ENCODE measurements at places on chromosomes 16 and 17.
A peak's percentile ranks its signal among the peaks of the same experiment; 100 is the strongest.

DNA sequence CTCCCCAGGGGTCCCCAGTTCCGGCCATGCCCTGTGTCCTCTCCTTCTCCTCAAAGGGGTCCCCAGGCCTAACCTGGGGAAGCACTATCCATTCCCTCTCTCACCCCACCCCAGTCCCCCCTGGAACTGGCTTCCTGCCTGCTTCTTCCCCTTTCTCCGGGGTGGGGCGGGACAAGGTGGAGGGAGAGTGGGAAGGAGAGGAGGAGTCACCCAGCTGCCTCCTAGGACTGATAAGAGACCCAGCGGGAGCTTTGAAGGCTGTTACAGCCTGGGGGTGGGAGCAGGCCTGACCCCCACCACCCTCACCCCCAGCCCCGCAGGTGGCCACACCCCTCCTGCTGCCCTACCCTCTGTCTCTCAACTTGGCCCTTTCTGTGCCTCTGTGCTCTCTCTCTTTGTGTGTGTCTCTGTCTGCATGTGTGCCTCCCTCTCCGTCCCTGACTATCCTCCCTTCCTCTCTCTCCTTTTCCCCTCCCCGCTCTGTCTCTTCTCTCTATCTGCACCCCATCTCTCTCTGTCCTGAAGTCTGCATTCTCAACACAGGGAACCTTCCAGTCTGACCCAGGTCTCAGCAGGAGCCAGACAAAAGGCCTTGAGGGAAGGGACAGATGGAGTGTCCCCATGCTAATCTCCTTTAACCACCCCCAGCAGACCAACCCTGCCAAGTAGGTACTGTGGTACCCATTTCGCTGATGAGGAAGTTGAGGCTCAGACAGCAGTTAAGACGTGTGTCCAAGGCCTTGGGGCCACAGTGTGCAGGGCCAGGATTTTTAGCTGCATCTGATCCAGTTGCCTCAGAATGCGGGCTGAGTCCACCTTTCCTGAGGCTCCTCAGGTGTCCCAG is 66.1 kb downstream of the RAB11FIP4 start:
- no peak for DNase-seq

- DNase-seq, result no peak
Observed at GRCh38 chr17:47220531-47220999, 11.4 kb downstream of the MYL4 start.

DNA sequence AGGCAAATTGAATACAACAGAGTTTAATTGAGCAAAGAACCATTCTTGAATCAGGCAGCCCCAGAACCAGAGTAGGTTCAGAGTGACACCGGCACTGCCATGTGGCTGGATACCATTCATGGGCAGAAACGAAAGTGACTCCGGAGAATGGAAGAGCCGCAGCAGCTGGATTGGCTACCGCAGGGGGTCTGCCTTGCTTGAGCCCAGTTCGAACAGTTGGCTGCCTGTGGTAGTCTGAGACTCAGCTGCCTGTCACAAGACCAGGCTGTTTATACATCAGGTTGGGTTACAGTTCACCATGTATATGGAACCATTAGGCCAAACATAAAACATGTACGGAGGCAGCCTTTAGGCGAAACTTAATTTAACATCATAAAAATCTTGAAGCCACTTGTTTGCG is 205.2 kb upstream of the CHMP6 start:
- peak; percentile 12 for DNase-seq

DNA sequence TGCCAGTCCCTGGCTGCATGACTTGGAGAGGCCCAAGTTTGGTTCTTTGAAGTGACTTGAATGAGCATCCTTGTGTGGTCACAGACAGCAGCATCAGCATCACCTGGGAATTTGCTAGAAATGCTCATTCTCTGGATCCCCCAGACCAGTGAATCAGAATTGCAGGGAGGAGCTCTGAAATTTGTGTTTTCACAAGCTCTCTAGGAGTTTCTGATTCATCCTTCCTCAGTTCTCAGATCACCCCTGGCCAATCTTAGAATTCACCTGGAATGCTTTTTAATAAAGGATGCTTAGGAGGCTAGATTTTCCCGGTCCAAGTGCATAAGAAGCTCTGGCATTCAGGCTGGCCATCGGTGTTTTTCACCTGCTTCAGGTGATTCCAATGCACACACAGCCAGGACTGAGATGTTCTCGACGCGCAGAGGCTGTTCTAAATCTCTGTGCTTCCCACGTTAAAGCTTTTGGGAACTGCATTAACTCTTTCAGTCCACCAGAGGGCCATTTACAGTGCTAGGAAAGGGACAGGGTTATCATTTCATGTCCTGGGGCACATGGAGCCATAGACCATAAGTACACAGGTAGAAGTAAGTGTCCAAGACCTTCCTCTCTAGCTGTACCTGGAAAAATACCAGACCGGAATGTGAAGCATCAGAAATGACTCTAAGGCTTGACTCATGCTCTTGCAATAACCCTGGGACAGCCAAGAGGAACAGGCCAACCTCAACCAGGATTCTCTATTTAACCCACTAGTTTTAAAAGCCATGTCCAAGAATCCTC is 85.7 kb upstream of the XYLT1 start:
- DNase-seq, result no peak

DNA sequence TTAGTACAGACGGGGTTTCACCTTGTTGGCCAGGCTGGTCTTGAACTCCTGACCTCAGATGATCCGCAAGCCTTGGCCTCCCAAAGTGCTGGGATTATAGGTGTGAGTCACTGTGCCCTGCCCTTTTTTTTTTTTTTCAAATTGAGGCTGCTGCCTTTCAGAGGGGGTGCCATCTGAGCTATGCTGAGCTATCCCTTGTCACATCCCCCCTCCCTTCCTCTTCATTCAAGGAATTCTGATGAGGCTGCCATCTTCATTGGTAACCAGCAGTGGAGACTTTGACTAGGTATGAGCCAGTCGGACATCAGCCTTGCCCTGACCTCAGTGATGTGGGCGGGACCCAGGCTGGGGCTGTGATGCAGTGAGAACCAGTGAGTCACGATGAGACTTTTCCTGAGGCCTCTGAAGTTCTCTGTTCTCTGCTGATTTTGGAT is 24.4 kb upstream of the GPT2 start:
- no peak for DNase-seq

DNA sequence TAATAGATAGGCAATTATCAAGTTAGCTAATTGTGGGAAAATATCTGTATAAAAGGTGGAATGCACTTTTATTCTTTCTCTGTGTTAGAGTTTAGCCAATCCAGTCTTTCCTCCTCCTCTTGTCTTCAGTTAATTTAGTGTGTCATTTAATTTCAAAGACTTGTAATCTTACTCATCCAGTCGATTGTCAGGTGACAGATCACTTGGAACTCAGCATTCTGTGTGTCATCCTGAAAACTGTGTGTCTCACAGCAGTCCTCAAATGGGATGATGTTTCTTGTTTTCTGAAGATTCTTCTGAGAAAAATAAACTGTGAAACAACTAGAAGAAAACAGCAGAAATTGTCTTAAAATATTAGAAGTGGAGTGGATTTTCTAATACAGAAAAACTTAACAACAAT is 290 bp upstream of the KRTAP4-1 start:
- DNase-seq, result no peak

- no peak for DNase-seq
Observed at GRCh38 chr17:44022246-44022645, 7.5 kb upstream of the TMEM101 start.

- no peak for DNase-seq
Observed at GRCh38 chr17:50482110-50482509, 3.5 kb downstream of the RSAD1 start.

GRCh38 chr17:51430591-51430990 is 170.2 kb downstream of the UTP18 start:
- DNase-seq, result no peak

GRCh38 chr17:34895383-34895782 is 65.9 kb downstream of the CCT6B start:
- DNase-seq, result no peak

- DNase-seq, result peak; percentile 63
Observed at GRCh38 chr17:16352303-16352666, 984 bp downstream of the CENPV start.

- no peak for DNase-seq
Observed at GRCh38 chr16:8788578-8789172, 8.8 kb downstream of the TMEM186 start.

- DNase-seq, result no peak
Observed at GRCh38 chr17:56648806-56649205, 55.3 kb downstream of the NOG start.

DNA sequence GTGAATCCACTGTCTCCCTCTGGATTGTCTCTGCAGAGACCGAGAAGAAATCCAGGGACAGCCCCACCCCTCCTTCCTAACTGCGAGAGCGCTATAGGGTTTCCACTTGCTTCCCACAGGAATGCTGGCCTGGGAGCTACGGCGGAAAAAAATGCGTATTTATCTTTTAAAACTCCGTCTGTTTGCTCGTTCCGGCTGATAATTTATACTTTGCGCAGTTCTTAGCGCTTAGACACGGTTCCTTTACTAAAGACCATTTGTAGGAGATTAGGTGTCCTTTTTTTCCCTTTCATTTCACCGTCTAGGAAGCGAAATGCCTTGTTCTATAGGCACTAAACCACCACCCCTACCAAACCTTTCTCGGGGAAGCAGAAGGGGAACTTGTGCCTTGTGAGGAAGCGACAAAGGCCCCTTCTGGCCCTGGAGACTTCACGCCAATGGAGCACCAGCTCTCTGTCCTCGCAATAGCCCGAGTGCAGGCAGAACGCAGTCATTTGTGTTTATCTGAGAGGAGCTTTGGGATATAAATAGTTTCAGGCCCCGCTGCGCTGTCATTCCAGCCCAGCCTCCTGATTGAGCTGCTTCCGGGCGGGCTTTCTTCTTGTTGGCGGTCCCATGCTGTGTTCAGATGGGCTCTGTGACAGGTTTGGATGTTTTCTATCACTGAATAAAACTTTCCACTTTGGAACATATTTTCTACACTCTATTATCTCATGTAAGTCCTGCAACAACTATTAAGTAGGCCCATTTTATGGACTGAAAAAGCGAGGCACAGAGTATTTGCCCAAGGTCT is 791 bp upstream of the SUPT4H1 start:
- DNase-seq, result peak; percentile 22

DNA sequence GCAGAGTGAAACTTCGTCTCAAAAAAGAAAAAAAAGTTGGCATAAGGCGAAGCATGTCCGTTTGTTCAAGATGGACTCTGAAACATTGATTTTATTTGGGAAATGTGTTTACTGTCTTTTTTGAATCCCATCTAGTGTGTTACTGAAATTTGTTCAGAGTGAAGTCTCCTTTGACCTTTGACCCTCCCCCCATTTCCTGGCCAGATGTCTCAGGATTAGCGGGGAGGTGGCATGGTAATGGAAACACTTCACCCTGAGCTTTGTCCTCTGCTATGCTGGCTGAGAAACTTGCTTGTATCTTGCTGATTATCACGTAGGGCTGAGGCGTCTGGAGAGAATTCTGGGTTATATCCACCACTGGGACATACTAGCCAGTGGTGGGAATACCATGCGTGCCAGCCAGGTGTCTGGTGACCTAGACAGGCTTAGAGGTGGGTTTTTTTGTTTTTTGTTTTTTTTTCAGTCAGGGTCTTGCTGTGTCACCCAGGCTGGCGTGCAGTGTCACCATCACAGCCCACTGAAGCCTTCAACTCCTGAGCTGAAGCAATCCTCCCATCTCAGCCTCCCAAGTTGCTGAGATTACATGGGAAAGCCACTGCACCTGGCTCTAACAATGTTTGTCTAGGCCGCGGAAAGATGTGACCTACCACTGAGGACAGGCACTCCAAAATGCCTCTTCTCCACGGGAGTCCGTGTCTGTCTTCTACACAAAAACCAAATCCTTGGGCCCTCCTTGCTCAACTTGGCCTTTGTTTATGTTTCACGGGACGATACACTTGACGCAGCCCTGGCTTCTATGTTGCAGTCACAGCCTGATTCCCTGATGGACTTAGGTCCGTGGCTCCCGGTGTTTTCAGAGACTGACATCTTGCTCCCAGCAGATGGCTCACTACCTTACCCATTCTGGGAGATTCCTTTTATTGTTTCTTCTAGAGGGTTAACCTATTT is 6.6 kb upstream of the GALK1 start:
- DNase-seq, result peak; percentile 21

DNA sequence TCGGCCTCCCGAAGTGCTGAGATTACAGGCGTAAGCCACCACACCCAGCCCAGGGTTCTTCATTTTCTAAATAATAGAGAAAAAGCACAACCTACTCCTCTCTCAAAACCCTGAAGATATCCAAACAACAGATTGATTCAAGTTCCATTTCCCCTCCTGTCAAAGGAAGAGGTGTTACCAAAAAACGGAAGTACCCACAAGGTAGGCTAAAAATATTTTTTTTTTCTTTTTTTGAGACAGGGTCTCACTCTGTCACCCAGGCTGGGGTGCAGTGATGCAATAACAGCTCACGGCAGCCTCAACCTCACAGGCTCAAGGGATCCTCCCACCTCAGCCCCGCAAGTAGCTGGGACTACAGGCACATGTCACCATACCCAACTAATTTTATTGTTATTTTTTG is 18.9 kb downstream of the UTP6 start:
- no peak for DNase-seq

DNA sequence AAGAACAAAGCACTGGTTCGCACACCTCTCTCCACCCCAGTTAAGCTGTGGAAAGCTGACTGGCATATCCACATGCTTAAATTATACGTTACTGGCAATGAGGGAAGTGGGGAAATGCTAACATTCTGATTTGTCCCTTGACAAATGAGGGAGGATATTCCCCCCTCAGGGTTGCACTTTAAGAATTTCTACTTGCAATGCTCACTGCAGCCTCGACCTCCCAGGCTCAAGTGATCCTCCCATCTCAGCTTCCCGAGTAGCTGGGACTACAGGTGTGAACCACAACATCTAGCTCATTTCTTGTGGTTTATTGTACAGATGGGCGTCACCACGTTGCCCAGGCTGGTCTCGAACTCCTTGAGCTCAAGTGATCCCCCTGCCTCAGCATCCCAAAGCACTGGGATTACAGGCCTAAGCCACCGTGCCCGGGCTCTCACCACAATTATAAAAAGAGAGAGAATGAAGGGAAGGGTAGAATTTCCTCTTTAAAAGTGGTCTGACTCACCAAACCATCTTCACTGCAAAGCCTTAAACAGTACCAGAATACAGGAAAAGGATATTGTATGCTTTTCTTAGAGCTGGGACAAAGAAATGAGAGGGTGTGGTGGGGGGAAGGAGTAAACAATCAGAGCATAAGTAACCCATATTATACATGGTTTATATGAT is 38.9 kb downstream of the KANSL1 start:
- no peak for DNase-seq

DNA sequence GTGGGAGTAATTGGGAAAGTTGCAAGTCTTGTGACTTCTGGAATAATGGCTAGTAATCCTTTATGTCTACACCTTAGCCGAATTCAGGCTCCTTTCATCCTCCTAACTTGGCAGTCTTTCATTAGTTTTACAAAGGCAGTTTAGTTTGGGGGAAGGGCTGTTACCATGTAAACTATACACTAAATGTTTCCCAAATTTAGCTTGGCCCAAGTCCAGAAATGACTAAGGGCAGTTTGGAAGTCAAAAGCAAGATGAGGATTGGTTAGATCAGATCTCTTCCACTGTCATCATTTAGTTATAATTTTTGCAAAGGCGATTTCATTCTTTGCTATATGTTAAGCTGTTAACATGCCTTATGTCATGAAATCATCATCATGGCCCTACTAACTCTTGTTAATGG is 115.4 kb upstream of the CACNG3 start:
- DNase-seq, result no peak

- no peak for DNase-seq
Observed at GRCh38 chr16:8571061-8571596, 19.2 kb downstream of the TMEM114 start.
